Panc1 (cell line): ENCODE measurements at places on chromosomes 2 and 18. TPM values are rescaled to one million over a fixed set of nuclear protein-coding genes. Genes with fewer than 3 reads are reported as not detected.

- no peak for DNase-seq
These were observed 126.6 kb downstream of the NOL4 start for GRCh38 chr18:34098109-34098508.

DNA sequence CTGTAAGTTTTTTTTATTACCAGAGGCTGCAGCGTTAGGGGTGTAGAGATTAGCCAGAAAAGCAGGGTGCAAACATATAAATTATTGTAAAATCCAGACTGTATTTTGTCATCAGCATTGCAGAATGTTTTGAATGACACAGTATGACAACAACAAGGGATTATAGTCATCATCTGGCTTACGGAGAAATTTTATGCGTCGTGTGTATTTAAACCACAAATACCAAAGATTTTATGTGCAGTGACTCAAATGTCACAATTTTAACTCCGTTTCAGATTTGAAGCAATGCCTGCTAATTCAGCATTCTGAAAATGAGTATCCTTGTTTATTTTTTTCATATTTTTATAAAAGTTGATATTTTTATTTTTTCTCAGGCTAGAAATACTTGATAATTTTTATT, 19.4 kb upstream of the TMX3 start:
- no peak for DNase-seq

DNA sequence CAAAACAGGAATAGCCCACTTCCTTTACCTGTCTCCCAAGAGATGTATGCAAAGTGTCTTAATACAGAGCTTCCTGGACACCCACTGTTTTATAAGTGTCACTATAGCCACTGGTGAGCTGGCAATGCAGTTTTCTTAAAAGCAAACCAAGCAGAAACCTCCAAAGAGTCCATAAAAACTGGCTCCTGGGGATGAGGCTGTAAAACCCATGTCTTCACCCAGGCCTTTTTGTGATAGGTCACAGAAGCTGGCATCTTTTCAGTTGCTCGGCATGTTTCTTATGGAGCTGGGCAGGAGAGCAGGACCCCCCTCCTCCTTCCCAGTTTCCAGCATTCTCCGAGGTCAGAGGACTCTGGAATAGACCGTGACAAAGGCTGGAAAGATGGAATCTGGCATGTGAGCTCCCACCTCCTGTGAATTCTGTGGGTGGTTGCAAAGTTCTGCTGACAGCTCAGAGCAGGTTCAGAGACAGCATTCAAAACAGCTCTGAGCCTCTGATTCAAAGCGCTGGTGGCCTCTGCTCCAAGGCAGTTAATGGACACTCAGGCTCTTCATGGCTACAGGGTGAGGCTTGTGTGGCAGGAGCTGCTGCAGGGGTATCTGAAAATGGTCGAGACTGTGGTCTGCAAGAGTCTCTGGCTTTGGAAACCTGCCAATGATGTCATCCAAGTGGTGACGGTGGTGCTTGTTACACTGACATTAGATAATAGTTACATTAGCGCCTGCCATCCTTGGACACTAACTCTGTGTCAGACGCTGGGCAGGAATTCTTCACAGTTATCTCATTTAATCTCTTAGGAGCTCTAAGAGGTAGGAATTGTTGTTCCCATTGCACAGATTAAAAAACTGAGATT, 283.4 kb downstream of the CLIP4 start:
- no peak for DNase-seq

- DNase-seq: no peak
These were observed 111.6 kb upstream of the LMAN1 start for GRCh38 chr18:59470561-59471121.

- no peak for DNase-seq
These were observed 315.6 kb downstream of the INSIG2 start for GRCh38 chr2:118403658-118404451.

DNA sequence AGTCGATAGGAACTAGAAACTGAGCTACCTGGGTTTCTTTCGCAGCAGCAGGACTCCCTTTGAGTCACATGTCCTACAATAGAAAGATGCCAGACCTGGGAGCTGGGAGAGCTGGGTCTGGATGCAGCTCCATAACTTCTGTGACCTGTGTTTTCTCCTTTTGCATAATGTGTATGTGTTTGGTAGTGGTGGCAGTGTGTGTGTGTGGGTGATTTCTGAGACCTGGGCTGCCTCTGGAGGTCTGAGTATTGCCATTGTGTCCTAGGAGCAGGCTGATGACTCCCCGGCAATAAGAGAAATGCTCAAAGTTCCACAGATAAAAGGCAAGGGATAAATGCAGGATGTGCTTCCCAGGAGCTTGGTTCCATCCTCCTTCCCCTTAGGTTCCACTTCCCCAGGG, 6.4 kb downstream of the WNT10A start:
- DNase-seq: no peak

GRCh38 chr18:68713131-68713530, 1.8 kb downstream of the TMX3 start:
- DNase-seq: no peak

DNA sequence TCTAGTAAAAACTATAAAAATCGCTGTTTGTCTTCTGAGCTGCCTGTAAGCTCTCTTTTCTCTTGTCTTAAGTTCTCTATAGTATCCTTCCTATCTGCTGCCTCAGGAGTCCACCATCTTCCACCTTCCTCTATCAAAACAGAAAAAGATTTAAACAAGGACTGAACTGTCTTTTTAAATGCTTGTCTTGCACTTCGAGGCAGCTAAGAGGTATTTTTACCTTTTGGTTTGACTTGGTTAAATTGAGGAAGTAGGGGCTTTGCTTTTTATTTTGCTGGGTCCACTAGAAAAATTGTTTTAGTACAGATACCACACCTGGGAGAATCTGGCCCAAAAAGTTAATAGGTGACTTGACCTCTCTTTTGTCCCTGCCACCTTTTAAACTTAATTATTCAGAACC, 12.2 kb downstream of the SESTD1 start:
- DNase-seq: no peak

- no peak for DNase-seq
These were observed 39.0 kb upstream of the NEDD4L start for GRCh38 chr18:58005011-58005410.

GRCh38 chr2:171754254-171754939, 67.1 kb downstream of the DYNC1I2 start:
- DNase-seq: no peak

- no peak for DNase-seq
These were observed 18.3 kb upstream of the SERPINB3 start for GRCh38 chr18:63679820-63680606.

GRCh38 chr18:2709316-2709715, 53.8 kb downstream of the SMCHD1 start:
- no peak for DNase-seq

GRCh38 chr2:133420788-133421187, 147.5 kb downstream of the NCKAP5 start:
- no peak for DNase-seq

DNA sequence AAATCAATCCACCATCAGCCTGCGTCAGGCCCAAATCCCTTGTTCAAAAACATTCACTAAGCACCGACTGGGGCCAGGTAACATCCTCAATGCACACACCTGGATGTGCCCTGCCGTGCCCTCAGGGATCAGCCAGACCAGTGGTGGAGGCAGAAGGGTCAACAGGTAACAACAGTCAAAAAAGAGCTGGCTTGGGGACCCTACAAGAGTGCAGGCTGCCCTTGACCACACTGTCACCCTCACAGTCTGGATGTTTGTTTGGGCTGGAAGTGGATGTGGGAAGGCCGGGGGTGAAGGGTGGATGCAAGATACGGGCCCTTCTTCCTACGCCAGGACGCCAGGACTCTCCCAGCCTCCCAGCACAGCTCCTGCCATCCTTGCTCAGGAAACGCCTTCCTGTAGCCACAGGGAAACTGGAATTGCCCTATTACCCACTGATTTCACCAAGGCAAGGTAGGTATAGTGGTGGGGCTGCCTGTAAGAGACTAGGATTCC, 2.7 kb downstream of the BIN1 start:
- DNase-seq: no peak

GRCh38 chr2:70141902-70142589, 48.8 kb downstream of the C2orf42 start:
- DNase-seq: no peak

GRCh38 chr2:234339501-234339900, 157.4 kb downstream of the ARL4C start:
- no peak for DNase-seq

DNA sequence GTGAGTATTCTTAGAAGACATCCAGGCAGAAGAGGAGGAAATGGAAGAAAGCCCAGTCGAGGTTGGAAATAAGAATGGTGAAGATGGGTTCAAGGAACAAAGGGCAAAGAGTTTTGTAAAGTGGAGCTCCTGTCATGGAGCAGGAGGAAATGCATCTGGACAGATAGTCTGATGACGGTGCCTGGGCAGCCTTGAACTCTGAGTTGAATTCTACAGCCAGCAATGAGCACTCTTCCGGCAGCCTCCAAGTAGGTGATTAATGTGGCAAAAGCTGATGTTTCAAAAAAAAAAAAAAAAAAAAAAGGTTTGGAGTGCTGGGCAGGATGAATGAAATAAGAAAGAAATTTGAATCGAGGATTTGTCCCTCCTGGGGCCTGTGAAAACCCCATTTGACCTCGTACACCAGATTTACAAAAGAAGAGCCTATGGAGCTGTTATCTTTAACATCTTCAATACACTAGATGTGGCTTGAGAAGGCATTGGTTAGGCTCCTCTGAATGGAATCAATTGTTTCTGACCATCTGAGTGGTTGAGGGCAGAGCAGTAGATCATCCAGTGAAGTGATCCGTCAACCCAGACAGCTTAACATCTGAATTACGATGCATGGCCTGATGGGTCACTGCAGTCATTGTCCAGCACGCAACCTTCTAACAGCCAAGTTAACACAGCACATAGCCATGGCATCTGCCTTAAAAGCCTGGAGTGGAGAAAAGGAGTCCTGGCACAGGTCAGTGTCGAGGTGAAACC, 449.7 kb downstream of the TXNL1 start:
- no peak for DNase-seq

GRCh38 chr18:24985586-24985985, 366.4 kb downstream of the ZNF521 start:
- no peak for DNase-seq

- DNase-seq: no peak
These were observed 143.9 kb upstream of the FN1 start for GRCh38 chr2:215579809-215580208.

GRCh38 chr2:158507679-158508078, 50.9 kb downstream of the PKP4 start:
- no peak for DNase-seq

DNA sequence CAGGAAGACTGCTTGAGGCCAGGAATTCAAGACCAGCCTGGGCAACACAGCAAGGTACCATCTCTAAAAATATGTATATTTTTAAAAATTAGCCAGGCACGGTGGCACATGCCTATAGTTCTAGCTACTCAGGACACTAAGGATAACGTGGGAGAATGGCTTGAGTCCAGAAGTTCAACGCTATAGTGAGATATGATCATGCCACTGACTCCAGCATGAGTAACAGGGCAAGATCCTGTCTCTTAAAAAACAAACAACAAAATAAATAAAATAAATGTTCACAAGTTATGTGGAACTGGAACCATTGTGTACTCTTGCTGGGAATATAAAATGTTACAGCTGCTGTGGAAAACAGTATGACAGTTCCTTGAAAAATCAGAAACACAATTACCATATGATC, 47.2 kb downstream of the USP34 start:
- peak; percentile 75 for DNase-seq

DNA sequence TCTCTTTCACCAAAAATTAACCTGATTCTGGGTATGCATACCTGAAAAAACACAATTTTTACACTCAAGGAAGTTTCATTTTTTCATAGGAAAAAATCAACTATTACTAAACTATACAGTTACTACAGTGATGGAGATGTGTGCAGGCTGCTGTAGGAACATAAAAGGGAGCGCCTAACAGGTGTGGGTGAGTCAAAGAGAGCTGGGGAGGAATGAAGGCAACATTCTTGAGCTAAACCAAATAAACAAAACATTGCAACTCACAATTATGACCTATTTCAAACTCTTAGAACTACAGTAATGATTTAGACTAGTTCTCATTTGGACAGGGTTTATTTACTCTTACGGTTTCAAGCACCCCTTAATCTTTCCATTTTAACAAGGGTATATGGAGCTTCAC, 13.4 kb upstream of the CLASP1 start:
- DNase-seq: no peak

DNA sequence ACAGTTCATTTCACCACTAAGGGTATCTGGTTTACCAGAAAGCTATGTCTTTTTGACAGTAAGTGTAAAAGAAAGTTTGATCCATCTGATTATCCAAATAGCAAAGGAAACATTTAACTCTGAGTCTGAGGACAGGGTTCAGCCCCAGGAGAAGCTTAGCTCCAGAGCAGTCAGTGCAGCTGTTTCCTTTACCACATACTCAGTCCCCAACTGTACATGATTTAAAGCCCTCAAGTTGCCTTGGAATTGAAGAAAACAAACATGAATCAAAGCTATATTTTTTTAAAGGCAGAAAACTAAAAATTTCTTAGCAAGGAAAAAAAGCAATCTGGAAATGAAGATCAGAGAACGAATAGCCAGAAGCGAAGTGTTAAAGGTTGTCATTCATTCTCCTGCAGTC, 746.0 kb downstream of the METTL4 start:
- DNase-seq: no peak

DNA sequence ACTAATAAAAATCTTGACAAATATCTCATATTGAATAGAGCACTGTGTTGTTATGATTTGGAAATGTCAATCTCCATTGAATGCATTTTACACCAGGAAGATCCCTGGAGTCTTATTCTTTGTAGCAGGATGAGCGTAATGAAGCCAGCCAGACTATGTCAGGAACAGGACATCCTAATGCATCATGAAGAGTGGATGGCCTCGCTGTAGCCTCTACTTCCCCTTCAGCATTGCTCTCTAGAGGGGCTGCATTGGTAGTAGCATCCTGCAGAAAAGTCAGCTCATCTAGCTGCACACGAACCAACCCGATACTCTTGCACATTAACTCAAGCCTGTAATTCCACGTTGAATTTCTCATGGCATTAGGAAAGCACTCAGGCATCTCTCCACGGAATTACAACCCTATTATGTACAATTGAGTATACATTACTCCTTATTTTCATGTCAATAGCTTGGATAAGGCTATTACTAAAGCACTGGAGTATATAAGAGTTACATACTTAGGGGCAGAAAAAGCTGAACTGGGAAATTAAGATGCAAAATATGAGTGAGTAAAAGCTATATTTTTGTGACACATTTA, 76.1 kb downstream of the CMPK2 start:
- no peak for DNase-seq

GRCh38 chr18:57444301-57444759, 9.2 kb downstream of the ONECUT2 start:
- DNase-seq: no peak

- no peak for DNase-seq
These were observed 173.6 kb downstream of the LDLRAD4 start for GRCh38 chr18:13392029-13392750.

GRCh38 chr2:60497500-60497899, 56.0 kb downstream of the BCL11A start:
- DNase-seq: no peak

GRCh38 chr18:60664736-60665135, 292.2 kb upstream of the MC4R start:
- no peak for DNase-seq

NCKAP1 gene
- 174 TPM for total RNA-seq

ZNF804A gene
- total RNA-seq: 2.2 TPM

COQ10B gene
- 34.7 TPM for total RNA-seq

SULT1C2 gene
- 0.31 TPM for total RNA-seq

ONECUT2 gene
- total RNA-seq: 0.59 TPM

STEAP3 gene
- 44.8 TPM for total RNA-seq

MYL12A gene
- total RNA-seq: 489 TPM

SCN2A gene
- not detected for total RNA-seq

INHBB gene
- total RNA-seq: 38.2 TPM

CGREF1 gene
- total RNA-seq: 10.1 TPM

TEKT4 gene
- 0.26 TPM for total RNA-seq

MYL1 gene
- not detected for total RNA-seq

C1GALT1C1L gene
- total RNA-seq: 0.54 TPM

DYNAP gene
- not detected for total RNA-seq

CTNNA2 gene
- 0.54 TPM for total RNA-seq

SERPINB10 gene
- total RNA-seq: not detected

LIMS2 gene
- total RNA-seq: 8.9 TPM
